ENCODE measurements at places on chromosomes 13 and 19.

- no peak for DNase-seq
Observed at GRCh38 chr19:55902080-55902751, 29.9 kb downstream of the NLRP13 start.

- DNase-seq: no peak
Observed at GRCh38 chr19:35226748-35227147, 1.8 kb downstream of the FAM187B start.

DNA sequence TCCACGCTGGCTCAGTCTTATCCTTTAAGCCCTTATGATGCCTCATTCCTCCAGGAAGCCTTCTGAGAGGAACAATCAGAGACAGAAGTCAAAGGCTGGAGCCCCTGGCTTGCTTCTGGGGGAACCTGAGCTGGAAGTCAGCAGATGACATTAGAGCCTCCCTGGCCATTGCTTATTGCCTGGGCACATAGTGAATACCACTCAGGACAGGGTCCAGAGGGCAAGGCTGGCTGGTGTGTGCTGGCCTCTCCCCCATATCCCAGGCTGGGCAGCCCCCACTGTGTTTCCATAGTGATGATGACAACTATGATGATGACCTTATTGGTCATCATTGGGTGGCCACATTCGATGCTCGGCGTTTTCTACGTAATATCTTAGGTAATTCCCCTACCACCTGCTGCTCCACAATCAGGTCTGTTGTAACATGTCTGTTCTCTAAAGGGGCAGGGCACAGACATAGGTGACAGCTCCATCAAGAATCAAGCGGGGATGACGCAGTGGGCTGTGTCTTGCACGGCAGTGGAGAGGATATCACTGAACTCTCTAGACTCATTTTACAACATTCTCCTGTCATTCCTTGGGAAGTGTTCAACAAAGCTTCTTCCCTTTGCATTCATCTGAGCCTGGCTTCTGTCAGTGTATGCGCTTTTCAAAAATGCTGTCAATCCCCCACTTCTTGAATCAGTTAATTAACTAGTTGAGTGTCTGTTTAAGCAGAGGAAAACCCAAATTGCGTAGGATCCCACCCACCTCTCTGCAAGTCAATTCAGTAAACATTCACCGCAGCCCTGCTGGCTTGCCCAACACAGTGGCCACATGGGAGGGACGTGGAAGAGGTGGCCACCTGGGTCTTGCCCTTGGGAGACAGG lies 89.4 kb upstream of the TSHZ3 start:
- DNase-seq: no peak

GRCh38 chr13:98565726-98566565 lies 11.0 kb downstream of the STK24 start:
- DNase-seq: no peak

GRCh38 chr19:31275068-31275334 lies 74.2 kb downstream of the TSHZ3 start:
- DNase-seq: no peak

DNA sequence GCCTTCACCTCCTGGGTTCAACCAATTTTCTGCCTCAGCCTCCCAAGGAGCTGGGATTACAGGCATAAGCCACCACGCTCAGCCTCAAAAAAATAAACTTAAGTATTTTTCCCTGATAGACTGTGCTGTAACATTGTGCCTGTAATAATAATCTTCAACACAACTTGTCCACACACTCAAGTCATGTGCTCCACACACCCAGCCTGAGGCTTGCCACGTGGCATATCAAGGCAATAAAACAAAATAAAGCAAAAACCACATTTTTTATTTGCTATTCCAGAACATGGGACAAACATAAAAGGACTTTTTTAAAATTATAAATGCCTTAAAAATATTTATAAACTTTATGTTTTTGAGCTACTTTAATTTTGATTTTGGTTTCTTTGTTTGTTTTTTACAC lies 115.8 kb downstream of the NALCN start:
- DNase-seq: no peak

GRCh38 chr13:31882794-31883193 lies 143.5 kb downstream of the RXFP2 start:
- no peak for DNase-seq

GRCh38 chr13:71460211-71460610 lies 406.8 kb downstream of the DACH1 start:
- no peak for DNase-seq

DNA sequence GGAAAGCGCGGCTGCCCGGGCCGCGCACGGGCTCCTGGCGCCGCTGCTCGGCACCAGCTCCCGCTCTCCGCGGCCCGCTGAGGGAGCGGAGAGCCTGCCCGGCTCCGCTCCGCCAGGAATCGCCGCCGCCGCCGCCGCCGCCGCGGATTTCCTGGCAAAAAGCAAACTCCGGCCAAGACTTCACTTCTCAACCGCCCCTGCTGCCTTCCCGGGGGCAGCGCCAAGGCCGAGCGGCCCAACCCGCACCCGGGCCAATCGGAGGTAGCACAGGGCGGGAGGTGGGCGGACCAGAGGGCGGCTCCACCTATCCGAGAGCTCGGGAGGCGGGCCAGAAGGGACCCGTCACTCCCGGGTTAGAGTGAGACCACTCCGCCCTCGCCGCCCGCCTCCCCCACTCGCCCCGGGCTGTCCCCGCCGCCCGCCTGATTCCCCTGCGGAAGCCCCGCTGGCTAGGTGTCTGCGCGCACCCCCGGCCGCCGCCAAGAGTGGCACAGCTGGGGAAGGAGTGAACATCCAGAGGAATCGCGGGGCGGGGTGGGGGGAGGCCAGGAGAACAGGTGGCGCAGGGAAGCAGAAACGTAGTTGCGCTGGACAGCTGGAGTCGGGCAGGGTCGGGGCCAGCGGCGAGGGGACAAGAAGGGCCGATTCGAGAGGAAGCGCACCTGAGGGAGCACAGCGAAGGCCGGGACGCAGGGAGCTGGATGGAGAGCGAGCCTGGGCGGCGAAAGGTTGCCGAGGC lies at the start of gene LNX2:
Gene LNX2 (minus strand): TSS at position 153 of the 739 bp plus-strand sequence. CDS start 38,826 bp downstream, outside the sequence.
- DNase-seq: peak; percentile 92

- DNase-seq: no peak
Observed at GRCh38 chr13:108056278-108056677, 159.1 kb downstream of the LIG4 start.

DNA sequence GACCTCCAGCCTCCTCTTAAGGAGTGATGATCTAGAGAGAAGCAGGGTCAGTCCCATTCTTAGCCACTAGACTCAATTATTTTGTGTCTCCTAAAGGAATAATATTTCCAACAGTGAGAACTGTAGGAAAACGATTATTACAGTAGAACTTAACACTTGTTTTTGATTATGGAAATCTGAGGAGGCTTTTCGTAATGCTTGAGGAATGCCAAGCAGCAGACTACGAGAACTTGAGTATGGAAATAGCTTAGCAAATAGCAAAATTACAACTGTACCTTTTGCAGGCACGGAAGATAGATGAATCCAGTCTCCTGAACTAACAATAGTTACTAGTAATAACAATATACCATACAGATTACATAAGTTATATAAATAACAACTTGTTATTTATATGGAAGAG lies 12.2 kb downstream of the BRD4 start:
- no peak for DNase-seq

- peak; percentile 97 for DNase-seq
Observed at GRCh38 chr19:18450931-18451836, 13.3 kb upstream of the ISYNA1 start.

GRCh38 chr13:112113851-112114250 lies 46.9 kb downstream of the SOX1 start:
- no peak for DNase-seq

DNA sequence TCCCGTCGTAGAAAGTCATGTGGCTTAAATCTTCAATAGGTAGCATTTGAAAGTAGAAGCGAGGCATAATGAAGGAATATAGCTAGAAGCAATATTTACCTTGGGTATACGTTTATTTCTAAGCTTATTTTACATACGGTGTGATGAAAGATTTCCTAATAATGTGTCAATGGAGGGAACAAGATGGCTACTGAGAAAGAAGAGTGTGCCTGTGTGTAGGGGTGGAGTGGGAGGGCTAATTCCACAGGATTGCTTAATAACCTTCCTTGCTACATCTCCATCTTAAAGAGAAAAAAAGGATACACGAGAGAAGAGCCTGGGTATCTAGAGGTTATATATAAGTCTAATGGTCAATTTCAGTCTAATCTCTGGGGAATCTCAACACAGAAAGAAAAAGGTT lies 2.0 kb downstream of the SPART start:
- DNase-seq: no peak

GRCh38 chr19:38068826-38069225 lies 155.2 kb downstream of the DPF1 start:
- no peak for DNase-seq

DNA sequence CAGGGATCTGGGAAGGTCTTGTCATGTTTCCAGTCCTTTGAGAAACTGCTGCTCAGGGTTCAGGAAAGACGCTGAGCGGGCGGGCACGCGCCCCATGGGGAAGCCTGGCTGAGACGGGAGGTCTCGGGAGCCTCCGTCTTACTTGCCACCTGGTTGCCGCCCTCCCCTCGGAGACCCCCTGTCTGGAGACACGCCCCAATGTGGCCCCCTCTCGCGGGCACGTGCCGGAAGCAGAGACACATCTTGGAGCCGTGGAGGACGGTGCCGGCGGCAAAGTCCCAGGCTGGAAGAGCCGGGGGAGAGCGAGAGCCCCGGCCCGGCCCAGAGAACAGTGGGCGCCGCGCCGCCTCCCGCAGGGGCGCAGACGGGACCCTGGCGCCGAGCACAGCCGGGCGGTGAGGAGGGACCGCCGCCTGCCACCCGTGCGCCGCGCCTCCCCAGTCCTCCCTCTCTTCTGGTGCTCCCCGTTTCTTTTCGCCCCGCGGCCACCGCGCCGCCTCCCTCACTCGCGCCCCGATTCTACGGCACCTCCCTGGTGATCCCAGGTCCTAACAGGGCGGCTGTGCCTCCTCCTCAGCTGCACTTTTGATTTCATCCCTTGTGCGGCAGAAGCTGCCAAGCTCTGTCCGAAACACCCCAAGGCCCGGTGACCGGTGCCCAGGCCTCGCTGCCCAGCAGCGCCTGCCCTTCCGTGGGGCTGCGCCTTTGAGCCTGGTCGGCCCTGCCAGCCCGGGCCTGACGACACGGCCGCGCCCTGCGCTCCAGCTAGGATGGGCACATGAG lies 15.5 kb downstream of the GJB2 start:
- no peak for DNase-seq

- no peak for DNase-seq
Observed at GRCh38 chr13:80858131-80858530, 517.2 kb upstream of the SPRY2 start.

DNA sequence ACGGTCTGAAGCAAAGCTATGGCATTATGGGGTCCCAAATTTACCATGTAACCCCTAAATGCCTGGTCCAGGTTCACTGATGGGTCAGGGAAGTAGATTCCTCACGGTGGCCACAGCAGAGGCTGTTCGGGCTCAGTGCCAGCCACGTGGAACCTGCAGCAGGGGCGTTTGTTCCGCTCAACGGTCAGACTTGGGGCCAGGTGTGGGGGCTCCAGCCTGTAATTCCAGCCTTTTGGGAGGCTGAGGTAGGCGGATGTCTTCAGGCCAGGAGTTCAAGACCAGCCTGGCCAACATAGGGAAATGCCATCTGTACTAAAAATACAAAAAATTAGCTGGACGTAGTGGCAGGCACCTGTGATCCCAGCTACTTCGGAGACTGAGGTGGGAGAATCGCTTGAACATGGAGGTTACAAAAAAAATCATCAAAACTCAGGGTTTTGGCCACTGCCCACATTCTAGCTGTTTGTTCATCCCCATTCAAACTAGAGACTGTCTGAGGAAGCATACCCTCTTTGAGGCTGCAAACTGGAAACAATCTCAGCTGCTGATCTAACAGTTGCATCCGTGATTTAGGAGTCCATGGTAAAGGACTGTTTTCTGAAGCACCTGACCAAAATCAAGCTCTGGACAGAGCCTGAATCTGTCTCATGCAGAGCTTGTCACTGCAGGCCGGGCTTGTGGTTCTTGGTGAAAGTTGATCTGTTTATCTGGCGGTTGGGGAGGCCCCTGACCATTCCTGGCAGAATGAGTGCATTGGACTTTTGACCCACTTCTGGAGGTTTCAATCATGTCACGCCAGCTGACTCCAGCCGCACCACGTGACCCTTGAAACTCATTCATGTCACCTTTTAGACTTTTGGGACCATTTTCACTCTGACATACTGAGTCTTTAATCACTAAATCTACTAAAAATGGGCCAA lies 30.2 kb upstream of the ZNF331 start:
- no peak for DNase-seq

- DNase-seq: no peak
Observed at GRCh38 chr13:44385401-44385800, 11.8 kb downstream of the SERP2 start.

DNA sequence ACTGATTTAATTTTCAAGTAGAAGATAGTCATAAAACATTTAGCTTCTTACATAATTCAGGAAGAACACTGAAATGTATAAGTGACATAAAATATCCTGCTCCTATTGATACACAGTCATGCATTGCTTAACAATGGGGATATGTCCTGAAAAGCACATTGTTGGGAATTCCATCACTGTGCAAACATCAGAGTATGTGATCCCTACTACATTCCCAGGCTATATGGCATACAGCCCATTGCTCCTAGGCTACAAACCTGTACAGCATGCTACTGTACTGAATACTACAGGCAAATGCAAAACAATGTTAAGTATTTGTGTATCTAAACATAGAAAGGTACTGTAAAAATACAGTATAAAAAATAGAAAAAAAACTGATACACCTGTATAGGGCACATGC lies 723.9 kb upstream of the ARGLU1 start:
- no peak for DNase-seq

DNA sequence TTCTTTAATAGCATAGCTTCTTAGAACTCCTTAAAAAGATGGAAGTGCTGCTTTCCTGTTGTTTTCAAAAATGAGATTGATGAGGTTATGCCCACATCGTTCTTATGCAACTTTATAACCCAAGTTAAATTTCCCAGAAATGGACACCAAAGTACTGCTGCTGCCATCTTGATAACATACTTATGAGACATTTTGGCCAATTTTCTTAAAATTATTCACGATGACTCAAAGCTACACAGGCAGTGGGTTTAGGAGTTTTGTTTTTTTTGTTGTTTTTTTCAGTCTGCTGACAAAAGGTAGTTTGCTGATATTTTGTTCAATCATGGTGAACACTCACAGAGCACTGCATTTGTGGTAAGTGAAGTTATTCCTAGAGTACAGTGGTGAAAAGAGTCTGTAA lies 54.9 kb upstream of the RFC3 start:
- DNase-seq: no peak

DNA sequence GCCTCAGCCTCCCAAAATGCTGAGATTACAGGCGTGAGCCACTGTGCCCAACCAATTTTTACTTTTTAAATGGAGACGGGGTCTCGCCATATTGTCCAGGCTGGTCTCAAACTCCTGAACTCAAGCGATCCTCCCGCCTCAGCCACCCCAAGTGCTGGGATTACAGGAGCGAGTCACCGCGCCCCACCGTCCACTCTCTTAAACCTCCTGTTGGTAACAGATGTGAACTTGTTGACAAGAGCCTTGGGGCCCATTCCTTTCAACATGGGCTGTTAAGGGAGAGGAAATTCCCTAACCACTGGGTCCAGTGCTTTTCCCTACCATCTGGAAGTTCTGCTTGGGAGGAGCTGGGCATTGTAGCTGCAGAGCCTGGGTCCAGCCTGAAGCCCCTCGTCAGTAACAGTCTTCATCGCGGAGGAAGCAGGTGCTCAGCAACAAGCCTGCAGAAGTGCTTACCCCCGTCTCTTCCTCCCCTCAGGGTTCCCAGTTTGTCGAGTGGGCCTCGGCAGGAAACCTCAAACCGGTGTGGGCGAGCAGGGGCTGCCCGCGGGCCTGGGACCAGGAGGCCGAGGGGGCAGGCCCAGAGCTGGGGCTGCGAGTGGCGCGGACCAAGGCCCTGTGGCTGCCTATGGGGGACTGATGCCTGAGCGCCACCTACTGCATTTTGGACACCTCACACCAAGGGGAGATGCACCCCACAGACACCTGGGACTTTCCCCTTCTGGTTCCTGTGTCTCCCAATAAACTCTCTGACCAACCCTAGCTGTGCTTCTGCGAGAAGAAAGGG lies 4.0 kb upstream of the FLT3LG start:
- peak; percentile 95 for DNase-seq

All from stimulated activated effector memory CD8-positive, alpha-beta T cell treated with anti-CD3 and anti-CD28 coated beads, Interleukin-12 subunit alpha, Interleukin-12 subunit beta, amount 100 ng/mL, for 72 hours (primary cell).